Fibroblast of villous mesenchyme (primary cell): ENCODE measurements at places on chromosomes 1 and 21.

- no peak for DNase-seq
These were observed 108.6 kb upstream of the RAB3GAP2 start for GRCh38 chr1:220380885-220381284.

DNA sequence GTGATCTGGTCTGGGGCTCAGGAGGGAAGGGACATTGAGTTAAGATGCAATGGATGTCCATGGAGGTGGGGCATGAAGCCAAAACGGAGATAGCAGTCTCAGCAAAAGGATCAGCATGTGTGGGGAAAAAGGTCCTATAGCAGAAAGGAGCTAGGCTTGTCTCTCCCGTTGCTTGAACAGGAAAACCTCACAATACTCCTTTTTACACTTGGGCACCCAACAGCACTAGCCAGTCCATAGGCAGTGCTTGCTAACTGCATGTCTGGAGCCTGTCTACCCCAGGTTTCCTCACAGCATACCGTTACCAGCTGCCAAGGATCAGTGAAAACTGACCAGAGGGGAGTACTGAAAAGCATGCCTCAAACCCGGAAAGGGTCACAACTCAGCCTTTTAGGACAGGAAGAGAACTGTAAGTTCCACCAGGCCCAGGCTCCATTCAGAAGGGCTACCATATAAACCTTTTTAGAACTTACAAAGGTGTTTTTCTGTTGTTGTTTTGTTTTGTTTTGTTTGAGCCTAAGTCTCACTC lies 78.6 kb downstream of the JAK1 start:
- peak; percentile 47 for DNase-seq

- DNase-seq: no peak
These were observed 289.7 kb downstream of the HHAT start for GRCh38 chr1:210618369-210618768.

DNA sequence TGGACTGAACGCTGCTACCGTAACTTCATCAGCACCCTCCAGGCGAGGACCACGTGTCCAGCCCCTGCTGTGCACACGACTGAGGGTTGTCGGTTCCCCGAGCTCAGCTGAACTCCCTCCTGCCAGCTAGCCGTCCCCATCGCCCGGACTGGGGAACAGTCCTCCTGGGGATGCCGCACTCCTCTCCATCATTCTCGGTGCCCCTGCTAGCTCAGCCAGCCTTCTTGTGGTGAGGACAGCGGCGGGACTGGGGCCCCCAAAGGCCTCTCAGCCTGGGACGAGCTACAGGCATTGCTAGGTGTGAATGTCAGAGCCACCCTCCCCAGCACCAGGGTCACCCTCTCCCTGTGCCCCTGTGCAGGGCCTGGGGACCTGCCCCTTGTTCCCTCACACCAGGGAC lies 8.8 kb upstream of the TTC34 start:
- DNase-seq: no peak

DNA sequence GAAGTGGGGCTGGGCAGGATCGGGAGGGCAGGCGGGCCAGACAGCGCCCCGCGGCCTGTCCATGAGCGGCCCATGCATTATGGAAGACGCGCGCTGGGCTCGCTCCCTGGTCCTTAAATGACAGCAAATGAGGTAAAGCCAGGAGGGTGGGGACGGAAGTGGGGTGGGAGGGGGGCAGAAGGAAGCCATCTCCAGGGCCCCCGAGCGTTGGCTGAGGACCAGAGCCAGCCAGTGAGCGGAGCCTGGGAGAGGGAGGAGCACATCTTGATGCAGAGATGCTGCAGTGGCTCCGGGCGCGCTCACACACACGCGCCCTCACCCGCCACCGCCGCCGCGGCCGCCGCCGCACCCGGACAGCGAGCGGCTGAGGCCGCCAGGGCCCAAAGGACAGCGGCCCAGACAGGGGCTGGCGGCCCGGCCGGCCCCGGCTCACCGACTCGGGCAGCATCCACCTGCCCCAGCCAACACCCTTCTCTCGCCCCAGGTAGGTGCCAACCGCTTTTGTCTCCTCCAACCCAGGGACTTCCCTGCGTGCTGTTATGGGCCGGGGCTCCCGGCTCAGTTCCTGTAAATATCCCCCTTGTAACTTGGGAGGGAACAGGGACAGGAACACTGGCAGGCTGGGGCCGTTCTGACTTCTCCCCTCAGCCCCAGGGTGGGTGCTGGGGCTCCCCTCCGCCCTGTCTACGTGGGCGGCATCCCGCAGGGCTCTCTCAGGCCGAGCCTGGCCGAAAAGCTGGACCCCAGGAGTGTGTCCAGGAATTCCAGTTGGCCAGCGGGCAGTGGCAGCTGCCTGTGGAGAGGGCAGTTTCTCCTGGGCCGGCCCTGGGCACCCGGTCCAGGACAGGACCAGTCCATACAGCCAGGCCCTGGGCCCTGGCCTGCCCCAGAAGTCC lies at the start of gene CNTN2:
Gene CNTN2, plus strand, starts transcription at position 302 of the 896 bp plus-strand sequence. CDS start 9,974 bp downstream, outside the sequence.
- DNase-seq: no peak

DNA sequence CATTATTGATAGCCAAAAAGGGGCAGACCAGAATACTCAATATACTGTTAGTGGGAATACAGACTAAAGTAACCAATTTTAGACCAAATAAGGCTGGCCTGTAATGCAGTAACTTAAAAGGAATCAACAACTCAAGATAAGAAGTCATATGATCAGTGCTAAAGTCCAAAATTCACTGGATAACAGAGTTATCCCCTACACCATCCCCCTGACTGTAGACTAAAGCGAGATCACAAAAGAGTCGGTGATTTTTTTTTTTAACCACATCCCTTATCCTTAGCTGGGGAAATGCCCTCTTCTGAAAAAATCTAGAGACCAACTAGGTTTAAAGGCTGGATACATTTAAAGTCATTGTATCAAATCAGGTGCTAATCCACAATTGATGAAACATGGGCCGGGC lies 7.7 kb downstream of the UBR4 start:
- no peak for DNase-seq

- peak; percentile 76 for DNase-seq
These were observed 16.5 kb upstream of the PKP1 start for GRCh38 chr1:201266774-201267173.

DNA sequence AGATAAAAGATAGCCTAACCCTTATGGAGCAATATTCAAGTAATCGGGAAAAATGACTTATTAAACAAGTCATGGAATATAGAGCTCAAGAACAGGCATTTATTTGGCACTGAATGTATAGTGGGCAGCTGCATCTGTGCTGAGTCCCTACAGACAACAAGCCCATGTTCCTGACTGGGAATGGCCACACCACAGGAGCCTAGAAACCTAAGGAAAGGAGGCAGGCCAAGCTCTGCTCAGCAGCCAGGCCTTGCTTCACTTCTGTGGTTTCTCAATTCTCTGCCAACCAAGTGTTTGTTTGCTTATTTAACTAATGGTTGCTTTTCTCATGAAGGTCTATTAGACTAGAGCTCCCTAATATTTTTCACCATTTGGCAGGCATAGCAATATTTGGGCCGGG lies 21.5 kb downstream of the AK2 start:
- DNase-seq: no peak

DNA sequence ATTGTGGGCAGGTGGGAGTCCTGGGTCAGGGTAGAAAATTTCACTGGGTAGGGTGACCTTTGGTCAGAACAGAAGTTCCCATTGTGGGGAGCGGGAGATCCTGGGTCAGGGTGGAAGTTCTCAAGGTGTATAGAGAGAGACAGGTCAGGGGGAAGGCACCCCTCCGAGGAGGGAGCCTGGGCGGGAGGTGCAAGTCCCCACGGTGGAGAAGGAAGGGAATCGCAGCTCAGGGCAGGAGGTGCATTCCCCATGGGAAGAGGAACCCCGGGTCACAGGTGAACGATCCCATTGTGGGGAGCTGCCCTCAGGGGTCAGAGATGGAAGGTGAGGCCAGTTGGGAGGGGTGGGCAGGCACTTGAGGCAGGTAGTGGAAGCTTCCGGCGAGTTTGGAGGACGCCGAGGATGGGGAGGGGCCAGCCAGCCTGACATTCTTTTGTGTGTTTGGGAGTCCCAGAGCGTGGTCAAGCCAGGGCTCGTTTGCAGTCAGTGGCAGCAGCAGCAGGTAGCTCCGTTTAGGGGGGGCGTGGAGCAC lies 637 bp downstream of the LYPLA2 start:
- DNase-seq: no peak

GRCh38 chr1:36279110-36279788 lies 26.9 kb upstream of the SH3D21 start:
- DNase-seq: peak; percentile 24

DNA sequence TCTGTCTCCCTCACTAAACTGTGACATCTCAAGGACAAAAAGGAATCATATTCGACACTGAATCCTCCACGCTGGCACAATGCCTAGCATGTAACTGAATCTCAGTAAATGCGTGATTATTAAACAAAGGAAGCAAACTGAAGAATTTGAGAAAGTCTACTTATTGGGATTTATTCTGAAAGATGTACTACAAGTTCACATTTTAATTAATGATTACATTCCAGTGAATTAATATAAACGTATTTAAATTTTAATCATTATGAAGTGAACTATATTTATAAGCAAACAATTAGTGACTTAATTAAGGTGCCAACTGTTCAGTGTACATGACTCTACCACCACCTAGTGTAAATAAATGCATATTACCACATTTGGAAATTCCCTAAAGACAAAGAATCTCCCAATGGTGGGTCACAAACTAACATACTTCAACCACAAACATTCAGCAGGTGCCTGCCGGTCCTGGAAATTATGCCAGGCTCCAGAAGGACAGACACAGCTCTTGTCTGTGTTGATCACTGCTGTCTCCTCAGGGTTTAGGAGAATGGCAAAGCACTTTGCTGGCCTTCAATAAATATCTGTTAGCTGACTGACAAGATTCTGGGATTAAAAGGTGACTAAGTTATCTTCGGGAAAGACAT lies 56.3 kb downstream of the SMYD3 start:
- peak; percentile 54 for DNase-seq

DNA sequence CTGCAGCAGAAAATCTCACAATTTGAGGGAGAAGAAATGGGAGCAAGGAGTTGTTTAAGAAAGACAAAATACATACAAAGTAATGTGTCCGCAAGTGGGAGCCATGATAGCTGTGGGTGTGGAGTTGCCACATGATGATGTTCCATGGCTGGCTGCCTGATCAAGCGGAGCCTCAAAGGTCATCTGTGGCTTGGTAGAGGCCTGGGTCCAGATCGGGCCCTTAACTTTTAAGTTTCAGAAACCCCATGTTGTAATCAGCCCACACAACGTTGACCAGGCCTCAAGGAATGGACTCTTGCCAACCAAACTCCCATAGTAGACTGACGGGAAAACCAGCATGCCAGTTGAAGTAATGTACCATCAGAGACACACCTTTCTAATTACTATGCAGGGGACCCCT lies 64.7 kb upstream of the ANGPTL1 start:
- no peak for DNase-seq

- DNase-seq: peak; percentile 40
These were observed 2.8 kb downstream of the DOP1B start for GRCh38 chr21:36159356-36159921.

GRCh38 chr1:181189691-181190363 lies 101.3 kb downstream of the IER5 start:
- peak; percentile 43 for DNase-seq

- peak; percentile 14 for DNase-seq
These were observed 171.5 kb upstream of the IRF2BP2 start for GRCh38 chr1:234781241-234782065.

- DNase-seq: no peak
These were observed 411.3 kb downstream of the NPHP4 start for GRCh38 chr1:5580926-5581325.

GRCh38 chr1:166763318-166763717 lies 76.0 kb upstream of the POGK start:
- no peak for DNase-seq

GRCh38 chr1:232404981-232405731 lies 224.8 kb downstream of the SIPA1L2 start:
- no peak for DNase-seq

GRCh38 chr1:54973205-54973921 lies 7.1 kb upstream of the TMEM61 start:
- peak; percentile 38 for DNase-seq

DNA sequence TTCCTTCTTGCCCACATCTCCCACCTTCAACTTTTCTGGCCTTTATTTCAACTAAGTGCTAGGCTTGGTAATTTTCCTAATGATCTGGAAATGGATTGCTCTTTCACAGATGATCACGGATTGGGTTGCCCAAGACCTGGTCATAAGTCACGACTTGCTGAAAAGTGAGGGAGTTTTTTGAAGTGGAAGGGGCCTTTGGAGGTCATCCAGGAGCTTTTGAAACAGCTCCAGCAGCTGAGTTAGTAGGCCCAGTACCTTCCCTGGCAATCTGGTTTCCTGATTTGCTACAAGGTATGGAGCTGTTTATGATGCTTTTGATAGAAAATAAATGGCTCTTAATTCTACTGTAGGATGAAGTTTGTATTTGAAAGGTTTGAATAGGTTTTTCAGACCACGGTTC lies 20.4 kb downstream of the GREM2 start:
- DNase-seq: no peak

- DNase-seq: peak; percentile 90
These were observed 3.6 kb downstream of the CERS2 start for GRCh38 chr1:150970808-150971582.

DNA sequence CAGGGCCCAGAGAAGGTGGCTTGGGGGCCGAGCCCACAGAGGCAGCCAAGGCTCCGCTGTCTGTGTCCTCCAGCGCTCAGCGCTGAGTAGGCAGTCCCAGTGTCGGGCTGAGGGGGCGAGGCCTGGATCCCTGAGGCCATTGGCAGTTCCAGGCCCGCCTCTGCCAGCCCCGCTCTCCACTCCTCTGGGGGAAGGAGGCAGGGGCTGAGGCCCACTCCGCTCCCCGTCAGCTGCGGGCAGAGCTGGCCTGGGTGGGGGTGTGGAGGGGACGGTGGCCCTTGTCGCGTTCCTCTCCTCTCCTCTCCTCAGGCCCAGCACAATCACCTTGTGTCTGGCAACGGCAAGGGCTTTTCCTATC lies 132.8 kb downstream of the CASZ1 start:
- DNase-seq: no peak

DNA sequence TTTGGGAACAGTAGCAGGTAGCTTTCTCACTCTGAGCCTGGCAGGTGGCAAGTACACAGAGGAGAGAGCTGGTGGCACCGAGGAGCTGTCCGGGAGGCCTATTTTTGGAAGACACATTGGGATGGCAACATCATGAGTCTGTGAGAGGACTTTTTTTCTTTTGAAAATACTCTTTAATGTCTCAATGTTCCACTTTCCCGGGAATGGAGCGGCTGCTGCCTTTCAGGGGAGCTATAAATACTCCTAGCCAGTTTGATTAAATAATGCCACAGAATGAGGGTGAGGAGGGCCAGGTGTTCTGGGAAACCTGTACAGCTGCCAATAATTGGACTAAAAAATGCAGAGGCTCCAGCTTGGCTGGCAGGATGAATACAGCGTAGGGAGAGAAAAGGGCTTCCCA lies 93.3 kb upstream of the COG2 start:
- DNase-seq: no peak

GRCh38 chr1:185241127-185241526 lies 75.9 kb downstream of the IVNS1ABP start:
- no peak for DNase-seq

- peak; percentile 0 for DNase-seq
These were observed 199.6 kb downstream of the DPYD start for GRCh38 chr1:97721221-97721620.

GRCh38 chr1:69643266-69643665 lies 75.5 kb downstream of the LRRC7 start:
- peak; percentile 0 for DNase-seq

DNA sequence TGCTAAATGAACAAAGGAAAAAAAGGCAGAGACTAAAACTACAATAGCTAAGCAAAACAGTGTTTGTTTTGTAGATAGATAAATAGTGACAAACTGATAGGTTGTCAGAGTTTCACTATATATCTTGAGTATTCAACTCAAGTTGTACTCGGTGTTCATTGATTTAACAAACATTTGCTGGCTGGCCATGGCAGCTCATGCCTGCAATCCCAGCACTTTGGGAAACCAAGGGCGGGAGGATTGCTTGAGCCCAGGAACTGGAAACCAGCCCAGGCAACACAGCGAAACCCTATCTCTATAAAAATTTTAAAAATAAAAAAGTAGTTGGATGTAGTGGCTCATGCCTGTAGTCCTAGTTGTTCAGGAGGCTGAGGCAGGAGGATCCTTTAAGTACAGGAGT lies 17.3 kb downstream of the C1orf185 start:
- DNase-seq: no peak
